ENCODE measurements at places on chromosomes 4 and X.

- no peak for DNase-seq
Observed at GRCh38 chrX:139554376-139554775, 23.8 kb downstream of the F9 start.

DNA sequence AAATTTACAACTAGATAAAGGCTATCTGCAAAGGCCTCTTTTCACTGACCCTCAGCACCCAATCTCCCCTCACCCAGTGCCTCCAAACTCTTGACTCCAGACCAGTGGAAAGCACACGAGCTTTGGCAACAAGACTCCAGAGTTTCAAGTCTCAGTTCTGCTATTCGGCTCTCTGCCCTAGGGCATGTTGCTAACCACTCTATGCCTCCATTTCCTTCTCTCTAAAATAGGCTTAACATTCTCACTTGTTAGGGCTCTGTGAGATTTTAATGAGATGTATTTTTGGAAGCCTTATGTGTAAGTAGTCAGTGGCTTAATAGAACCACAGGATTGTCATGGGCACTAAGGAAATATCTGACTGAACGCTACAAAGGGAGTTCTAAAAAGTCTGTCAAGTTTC is 116.5 kb upstream of the IQCM start:
- DNase-seq = no peak

GRCh38 chr4:103904123-103904522 is 184.3 kb upstream of the TACR3 start:
- DNase-seq = no peak

DNA sequence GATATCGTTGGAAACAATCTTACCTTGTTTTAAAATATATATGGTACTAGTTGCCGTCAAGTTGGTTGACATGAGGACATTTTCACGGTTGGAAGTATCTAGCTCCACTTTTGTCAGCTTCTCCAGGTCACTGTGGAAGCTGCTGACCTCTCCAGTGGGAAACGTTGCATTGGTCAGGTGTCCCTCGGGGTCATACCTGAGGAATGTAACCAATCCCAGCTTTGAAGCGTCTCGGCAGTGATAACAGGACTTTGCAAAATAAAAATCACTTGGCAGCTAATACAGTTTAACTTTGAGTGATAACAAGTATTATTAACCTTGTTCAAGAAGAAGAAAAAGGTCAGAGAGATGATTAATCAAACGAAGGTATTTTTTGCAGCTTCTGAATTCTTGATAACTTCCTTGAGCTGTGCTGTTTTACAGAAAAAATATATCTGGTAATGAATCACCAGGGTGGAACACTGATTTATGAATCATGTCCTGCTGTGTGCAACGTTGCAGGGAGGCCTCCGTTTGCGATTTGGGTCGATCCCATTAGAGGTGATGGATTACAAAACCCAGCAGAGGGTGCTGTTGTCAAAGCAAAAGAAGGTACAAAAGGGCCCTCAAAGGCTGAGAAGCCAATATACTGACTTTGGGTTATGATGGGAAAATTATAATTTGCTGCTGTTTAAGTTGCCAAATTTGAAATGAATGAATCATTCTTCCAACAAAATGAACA is 60.1 kb downstream of the SH2D1A start:
- no peak for DNase-seq

DNA sequence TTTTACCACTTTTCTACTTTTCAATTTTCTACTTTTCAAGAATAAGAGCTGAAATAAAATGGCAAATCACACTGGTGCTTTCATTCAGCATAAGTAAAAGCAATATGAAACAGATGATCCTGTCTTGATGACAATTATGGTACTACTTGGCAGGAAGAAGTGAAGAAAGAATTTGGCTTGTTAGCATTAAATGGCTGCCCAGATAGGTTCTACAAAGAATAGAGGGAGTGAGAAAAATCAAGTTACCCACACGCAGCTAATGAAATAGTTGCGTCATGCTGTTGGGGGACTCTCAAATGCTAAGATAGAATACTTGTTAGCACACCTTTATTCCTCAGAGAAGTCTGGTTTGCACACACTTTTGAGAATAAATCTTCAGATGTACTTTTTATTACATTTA is 12.5 kb upstream of the LCORL start:
- DNase-seq = no peak

DNA sequence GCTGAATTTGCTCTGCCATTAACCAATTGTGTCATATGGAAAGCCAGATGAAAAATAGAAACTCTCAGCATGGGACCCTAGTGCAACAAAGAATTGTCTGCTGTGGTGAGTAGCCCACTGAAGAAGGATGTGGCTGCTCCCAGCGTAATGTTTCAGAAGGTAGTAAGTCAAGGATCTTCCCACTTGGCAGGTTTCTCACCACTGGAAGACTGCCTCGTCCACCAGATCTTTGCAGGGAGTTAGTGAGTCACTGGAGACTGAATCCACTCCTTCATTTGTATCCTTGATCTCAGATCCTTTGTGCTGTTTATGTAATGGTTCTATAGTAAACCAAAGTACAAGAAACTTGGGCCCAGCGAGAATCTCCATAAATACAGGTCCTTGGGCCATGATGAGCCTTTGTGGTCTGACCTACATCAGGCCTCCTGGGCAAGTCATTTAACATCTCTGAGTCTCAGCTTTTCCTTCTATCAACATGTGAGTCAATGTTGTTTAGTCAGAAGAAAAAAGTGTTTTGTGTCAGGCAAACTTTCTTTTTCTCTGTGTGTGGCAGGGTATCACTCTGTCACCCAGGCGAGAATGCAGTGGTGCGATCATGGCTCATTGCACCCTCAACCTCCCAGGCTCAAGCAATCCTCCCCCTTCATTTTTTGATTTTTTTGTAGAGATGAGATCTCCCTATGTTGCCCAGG is 78.0 kb upstream of the CCDC160 start:
- no peak for DNase-seq

DNA sequence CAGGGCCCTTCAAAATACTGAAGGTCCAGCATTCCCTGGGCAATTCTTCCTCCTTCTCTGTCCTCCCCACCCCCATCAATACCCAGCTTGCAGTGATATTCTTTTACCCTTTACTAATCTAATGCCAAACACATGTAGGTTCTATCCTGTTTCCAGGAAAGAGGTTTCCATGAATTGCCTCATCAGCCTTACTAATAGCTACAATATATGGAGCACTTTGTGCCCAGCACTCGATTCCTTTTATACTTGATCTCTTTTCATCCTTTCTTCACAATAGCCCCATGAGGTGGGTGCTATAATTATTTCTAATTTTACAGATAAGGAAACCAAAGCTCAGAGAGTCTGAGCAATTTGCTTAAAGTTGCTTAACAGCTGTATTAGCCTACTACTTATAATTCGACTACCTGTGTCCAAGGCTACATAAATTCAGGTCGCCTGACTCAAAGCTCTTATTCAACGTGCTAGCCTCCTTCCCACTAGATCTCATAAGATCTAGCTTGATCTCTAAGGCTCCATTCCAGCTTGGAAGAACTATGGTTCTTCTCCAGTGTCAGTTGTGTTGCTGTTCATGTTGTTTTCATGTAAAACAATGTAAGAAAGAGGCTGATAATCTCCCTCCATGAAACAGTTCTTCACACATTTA is 229.6 kb upstream of the PGRMC2 start:
- no peak for DNase-seq

DNA sequence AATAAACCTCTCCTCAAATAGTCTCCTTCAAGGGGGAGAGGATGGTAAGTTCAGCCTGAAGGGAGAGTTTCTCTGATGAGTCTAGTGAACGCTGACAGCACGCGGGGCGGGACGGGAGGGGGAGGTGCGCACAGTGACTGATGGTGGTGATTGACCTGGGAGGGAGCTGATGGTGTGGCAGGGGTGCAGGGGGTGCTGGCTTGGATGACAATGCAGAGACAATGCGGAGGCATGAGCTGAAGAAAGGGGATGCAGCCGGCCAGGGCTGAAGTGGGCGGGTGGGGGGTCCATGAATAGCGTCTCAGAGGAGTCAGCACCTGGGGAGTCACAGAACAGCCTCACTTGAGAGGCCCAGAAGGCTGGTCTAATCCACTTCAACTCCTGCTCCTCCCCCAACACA is 142.5 kb upstream of the PJA1 start:
- no peak for DNase-seq

DNA sequence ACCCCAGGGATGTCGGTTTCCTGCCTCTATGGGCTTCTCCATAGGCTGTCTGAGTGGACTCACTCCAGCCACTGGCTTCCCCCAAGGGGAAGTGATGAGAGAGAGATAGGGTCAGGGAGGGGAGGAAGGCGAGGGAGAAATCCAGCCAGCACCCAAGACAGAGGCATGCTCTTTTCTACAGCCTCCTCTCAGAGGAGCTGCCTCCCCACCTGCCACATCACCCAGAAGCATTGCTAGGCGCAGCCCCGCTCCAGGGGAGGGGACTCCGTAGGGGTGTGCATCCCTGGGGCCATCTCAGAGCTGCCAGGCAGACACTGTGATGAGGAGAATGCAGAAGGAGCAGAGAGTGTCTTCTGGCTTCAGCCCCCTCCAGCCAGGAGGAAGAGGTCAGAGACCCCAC is 109.5 kb upstream of the NKX1-1 start:
- no peak for DNase-seq

GRCh38 chrX:137034508-137034872 is 695 bp upstream of the GPR101 start:
- no peak for DNase-seq

DNA sequence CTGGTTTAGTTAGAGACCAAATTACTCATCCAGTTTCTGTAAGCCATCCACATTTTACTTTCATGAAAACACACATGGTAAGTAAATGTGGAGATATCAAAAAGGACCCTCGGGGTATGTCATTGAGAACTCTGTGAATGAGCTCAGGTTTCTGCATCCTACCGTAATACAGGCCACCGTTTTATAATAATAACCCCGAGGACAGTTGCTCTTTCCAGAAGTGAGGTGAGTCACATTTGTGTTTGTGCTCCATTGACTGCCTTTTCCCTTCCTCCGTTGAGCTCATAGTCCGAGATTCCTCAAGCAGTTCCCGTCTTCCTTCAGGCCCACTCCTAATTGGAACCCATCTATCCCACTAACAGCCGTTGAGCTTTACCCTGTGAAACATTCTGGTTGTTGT is 95.3 kb downstream of the GRID2 start:
- DNase-seq = no peak

GRCh38 chrX:103792916-103793544 is 16.4 kb downstream of the PLP1 start:
- DNase-seq = no peak

Measured in suprapubic skin (tissue), 4 donors.